ENCODE measurements at places on chromosomes 5 and 9.

DNA sequence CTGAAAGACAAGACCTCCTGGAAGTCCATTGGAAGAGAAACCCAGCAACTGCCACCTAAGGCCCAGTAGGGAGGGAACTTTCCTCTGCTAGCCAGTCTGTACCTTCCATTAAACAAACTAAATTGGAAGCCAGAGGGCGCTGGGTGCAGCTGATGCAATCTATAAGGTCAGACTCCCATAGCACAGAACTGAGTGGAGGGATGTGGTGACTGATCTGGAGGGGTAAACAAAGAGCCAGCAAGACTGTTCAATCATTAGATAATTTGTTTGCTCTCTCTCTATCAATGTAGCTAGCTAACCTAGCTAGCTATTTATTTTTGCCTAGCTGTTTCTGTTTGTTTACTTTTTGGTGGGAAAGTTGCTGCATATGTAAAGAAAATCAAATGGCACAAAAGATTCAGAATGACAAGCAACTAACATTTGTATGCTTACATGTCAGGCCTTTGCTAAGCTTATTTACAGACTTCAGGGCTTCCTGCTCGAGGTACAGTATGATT lies 291.8 kb upstream of the DAB2 start:
- no peak for DNase-seq

DNA sequence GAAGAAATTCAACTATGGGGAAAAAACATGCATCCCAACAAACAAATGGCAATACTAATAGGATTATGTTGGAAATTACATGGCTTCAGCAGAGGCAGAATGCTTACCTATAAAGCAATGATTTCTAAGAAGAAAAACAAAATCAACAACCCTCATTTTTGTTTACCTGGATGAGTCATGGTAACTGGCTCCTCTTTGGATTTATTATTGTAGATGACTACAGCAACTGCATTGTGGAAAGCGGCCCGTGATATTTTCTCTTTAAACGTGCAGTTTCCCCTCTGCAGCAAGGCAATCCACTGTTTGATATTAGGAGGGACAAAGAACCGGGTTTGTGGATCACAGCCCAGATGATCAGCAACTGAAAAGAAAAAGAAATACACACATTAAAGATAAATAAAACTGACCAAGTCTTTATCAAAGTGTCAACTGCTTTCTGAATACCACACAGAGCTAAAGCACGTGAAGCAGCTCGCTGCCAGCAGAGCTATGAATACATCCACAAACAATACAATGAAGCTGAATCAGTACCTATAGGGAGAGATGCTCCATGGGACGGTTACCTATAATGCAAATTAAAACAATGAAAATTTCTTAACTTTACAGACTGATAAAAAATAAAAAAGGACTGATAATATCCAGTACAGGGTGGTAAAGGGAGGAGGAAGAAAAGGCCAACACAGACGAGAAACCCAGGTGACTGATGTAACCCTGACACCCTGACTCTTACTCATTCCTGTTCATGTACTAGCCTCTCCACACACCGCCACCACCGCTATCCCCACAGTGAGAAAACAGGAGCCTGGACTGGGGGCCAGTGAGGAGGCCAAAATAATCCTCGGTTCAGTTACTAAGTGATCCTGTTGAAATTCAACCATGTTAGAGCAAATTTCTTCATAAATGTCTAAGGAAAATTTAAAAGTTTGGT lies 31.0 kb downstream of the RNF130 start:
- DNase-seq, result no peak

- DNase-seq, result no peak
Measured at GRCh38 chr9:108618906-108619550, 236.8 kb downstream of the ACTL7B start.

DNA sequence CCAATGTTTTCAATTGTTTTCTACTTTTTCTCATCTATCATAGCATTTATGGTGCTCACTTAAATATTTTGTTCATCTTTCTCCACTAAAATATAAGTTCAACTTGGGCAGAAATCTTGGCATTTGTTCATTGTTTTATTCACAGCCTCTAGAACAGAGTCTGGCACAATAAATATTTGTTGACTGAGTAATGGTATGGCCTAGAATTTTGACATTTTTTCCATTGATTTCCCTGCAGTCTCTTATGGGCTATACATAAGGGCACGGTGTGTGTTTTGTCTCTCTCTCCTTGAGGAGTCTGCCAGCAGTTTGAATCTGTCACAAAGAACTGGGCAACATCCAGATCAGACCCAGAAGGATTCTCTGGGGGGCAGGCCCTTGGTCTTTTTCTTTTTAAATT lies 379.7 kb downstream of the TMEM38B start:
- DNase-seq, result no peak

DNA sequence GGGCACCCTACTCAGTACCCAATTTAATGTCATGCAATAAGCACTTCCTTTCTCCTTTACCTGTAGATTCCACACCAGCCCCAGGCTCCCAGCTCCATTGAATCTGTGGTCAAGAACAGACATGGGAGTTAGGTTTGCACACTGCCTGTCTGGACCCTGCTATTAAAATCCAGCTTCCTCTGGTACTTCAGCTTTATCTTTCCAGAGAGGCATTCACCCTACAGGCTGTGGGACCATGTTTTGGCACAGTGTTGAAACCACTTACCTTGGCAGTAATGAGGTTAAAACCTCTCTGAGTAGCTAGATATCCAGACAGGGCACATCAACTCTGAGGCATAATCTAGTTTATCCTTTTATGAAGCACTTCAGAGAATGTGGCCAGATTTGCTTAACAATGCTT lies 191.5 kb upstream of the PCSK5 start:
- DNase-seq, result no peak

GRCh38 chr9:93091453-93092081 lies 4.5 kb upstream of the CARD19 start:
- no peak for DNase-seq

DNA sequence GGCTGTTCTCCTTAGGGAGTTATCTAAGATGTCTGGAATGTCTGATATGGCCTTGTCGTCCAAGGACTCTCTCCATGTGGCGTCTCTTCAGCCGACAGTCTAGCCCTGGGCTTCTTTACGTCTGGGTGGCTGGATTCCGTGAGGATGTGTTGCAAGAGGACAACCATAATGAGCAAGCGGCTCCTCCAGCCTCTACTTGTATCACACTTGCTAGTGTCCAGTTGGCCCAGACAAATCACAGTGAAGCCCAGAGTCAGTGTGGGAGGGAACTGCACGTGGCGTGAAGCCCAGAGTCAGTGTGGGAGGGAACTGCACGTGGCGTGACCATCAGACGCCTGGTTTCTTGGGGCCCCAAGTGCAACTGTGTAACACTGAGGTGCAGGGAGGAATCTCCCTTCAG lies 61.1 kb downstream of the COL23A1 start:
- no peak for DNase-seq

DNA sequence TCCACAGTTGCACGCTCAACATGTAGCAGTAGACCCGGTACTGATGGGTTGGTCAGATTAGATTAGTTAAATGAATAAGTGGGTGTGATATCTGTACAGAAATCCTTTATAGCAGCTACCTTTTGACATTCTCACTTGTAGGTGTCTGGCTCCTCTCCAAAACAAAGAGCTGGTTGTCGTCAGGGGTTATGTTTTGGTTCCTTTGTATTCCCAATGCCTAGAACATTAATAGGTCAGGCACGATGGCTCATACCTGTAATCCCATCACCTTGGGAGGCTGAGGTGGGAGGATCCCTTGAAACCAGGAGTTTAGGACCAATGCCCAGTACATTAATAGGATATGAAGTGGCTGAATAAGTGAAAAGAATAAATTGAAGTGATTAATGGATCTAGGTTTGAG lies 182.1 kb downstream of the SNCAIP start:
- no peak for DNase-seq

- no peak for DNase-seq
Measured at GRCh38 chr5:172407822-172408221, 46.5 kb downstream of the SH3PXD2B start.

DNA sequence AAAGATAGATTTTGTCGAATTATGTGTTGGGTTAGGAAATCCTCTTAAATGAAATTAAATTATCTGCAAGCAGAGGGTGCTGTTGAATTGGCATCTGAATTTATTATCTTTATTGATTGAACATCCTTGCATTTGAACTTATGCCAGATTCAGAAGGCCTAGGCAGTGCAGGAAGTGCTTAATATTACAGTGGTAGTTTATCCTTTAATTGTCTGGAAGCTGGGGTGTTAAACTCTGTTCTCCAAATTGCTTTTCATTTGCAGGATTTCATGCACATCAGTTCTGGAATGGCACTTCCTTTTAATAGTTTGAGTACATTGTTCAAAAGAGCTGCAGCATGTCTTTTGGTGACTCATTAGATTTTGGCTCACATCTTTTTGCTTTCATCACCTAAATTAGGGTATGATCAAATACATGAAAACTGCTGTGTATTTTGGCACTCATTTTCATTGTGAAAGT lies 186.3 kb downstream of the KDM4C start:
- no peak for DNase-seq

All from T-helper 22 cell (primary cell).